ENCODE measurements at places on chromosomes 16 and 17.
A peak's percentile ranks its signal among the peaks of the same experiment; 100 is the strongest.

- DNase-seq = no peak
These were observed 154.1 kb upstream of the SOX9 start for GRCh38 chr17:71966459-71967313.

- no peak for DNase-seq
These were observed 373.3 kb downstream of the SLC39A11 start for GRCh38 chr17:72719206-72719577.

DNA sequence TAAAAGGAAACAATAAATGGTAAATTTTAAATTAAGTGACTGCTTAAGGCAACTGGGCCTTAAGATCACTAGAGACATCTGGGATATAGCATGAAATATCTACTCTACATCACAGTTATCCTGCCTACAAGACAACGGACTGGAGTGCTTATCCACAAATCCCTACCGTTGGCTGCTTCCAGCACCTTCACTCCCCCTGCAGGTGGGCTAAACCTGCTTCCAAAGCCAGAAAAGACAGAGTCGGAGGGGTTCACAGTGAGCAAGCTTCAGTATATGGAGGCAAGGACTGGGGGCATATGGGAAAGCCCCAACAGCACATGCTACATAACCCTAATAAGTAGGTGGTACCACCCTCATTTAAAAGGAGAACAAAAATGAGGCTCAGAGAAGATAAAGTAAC lies 45.3 kb downstream of the GRIN2A start:
- no peak for DNase-seq

- DNase-seq = no peak
These were observed 245.6 kb upstream of the RBFOX1 start for GRCh38 chr16:7086822-7087616.

GRCh38 chr17:49582789-49583188 lies 7.1 kb downstream of the NXPH3 start:
- no peak for DNase-seq

DNA sequence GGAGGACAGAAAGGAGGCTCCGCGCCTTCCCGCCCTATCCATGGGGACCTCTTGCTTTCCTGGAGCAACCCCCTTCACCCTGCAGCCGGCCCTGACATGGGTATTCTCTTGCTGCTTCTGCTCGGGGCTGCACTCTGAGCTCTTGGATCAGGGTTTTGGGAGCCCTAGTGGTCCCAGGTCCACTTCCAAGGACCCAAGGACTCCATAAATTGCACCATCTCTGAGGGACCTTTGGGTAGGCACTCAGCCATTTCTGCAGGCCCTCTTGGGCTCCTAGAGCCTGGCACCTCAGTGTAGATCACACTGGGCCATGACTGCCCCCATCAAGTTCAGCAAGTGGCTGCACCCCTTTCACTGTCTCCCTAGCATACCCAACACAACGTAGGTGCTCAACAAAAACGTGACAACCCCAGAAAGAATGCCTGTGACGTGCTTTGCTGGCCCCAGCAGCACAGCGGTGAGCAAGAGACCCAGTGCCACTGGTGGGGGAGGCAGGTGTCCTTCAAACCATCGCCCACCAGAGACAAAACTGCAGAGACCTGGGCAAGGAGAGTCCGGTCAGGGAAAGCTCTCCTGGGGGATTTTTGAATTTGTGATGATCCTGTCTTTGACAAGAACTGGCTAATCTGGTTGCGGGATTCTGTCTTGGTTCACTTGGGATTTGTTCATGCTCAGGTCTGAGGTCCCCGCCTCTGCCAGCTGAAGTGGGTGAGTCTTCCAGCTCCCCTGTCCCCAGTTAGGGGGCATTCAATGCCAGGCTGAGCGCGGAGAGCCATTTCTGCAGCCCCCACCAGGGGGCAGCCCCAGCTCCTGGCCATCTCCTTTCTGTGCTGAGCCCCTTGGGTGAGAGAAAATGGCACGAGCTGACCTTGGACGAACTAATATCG lies 2.5 kb upstream of the RAB11FIP4 start:
- peak; percentile 61 for DNase-seq

DNA sequence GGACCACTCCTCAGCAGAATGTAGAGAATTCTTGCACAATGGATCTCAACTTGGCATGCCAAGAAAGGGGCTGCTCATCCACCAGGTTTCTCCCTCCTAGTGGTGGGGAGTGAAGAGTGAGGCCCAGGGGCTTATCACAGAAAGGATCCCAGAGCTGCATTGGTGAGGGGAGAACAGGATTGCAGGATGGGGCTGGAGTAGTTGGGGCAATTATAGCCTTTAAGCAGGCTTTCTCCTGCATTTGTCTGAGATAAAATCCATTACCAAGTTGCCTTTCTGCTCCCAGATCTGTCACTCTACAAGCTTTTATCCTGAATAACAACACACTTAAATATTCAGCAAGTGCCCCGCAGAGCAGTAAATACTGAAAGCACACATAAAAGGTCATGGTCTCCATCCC lies 130.8 kb upstream of the CES5A start:
- DNase-seq = no peak

DNA sequence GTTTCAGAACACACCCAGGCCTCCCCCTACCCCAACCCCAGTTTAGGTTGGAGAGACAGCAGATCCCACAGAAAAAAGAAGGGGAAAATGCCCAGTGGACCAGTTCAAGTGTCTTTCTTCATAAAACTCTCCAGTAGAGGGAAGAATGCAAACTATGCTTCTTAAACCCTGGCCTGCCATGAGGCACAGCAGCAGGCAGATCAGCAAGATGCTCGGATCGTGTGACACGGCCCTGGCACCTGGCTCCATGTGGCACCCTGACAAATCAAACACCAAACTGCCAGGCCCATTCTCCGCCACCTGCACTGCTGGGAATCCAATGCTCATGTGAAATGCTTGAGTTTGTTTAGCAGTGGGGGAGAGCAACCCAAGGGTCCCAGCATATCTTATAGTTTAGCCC lies 166.8 kb downstream of the SOX9 start:
- DNase-seq = no peak

- DNase-seq = no peak
These were observed 64.2 kb upstream of the ZNF469 start for GRCh38 chr16:88318521-88318920.

DNA sequence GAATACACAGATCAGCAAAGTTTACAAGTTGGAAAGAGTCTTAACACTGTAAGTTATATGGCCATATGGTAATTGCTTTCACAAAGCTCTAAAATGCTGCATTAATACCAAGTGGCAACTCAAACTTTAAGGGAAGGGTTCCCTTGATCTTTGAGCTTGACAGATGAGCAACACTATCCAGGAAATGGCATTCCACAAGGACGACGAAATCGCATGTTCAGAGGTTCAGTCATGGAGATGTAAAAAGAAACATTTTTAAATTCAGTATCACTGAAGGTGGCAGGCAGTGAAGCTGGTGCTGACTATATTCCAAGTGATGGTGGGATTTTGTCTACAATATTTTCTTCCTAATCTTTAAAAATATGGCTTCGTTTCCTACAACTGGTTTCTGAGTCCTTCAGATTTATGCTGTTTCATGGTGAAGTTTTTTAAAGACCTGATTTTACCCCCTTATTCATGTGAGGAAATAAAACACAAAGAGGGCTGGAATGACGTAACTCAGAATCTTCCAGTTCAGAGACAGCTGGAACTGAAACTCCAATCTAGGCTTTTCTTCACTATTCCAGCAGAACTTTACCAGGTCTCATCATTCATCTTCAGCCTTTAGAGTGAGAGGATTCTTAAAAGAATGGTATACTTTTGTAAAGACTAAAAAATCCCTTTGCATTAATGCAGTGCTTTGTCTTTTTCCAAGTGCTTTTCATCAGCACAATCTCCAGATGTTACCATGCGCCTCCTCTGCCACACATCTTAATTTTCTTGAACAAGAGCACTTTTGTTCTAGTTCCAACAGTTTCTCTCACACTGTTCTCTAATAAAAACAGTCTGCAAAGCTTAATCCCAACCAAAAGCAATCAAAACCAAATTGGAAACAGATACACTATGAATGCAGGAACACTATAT lies 20.2 kb downstream of the CHCT1 start:
- no peak for DNase-seq

- peak; percentile 51 for DNase-seq
These were observed 606 bp downstream of the THAP11 start for GRCh38 chr16:67842509-67843342.

- no peak for DNase-seq
These were observed 43.3 kb downstream of the GRIN2A start for GRCh38 chr16:10138881-10139280.

- no peak for DNase-seq
These were observed 6.6 kb downstream of the KRABD2 start for GRCh38 chr17:8369944-8370343.

GRCh38 chr17:78684026-78684425 lies 98.0 kb downstream of the CYTH1 start:
- DNase-seq = no peak

DNA sequence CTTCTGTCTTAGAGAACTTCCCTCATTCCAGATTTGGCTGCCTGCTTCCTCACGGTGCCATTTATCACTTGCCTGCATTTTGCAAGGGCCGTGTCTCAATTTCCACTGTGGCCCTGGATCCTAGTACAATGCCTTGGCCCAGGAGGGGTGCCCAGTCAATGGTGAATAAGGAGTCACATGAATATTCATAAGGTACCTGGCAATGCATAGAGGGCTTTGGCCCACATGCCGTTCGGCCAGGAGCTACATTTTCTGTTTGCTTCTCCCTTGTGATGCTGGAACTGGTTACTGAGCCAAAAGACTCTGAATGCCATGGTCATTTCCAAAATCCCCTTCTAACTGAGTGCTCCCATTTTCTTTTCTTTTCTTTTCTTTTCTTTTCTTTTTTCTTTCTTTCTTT lies 4.8 kb upstream of the PIRT start:
- DNase-seq = no peak

GRCh38 chr17:17933775-17934174 lies 38.4 kb downstream of the TOM1L2 start:
- no peak for DNase-seq

- DNase-seq = no peak
These were observed 63.0 kb upstream of the CBX4 start for GRCh38 chr17:79902146-79902791.

GRCh38 chr16:69190598-69190997 lies 3.6 kb downstream of the SNTB2 start:
- DNase-seq = no peak

DNA sequence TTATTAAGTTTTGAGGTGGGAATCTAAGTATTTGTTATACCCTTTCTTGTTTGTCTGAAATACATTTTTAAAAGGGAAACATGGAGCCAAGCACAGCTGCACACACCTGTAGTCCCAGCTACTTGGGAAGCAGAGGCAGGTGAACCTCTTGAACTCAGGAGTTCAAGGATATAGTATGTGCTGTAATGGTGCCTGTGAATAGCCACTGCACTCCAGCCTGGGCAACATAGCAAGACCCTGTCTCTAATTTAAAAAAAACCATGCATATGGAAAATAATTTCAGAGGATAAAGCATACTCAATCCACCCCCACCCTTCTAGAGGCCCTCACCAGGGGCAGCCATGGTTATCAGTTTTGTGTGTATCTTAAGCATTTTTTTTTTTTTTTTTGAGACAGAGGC lies 3.4 kb upstream of the DDX19B start:
- DNase-seq = no peak
